ENCODE measurements at places on chromosomes 2 and 18.

- no peak for DNase-seq
Measured at GRCh38 chr18:4299395-4299794, 155.7 kb downstream of the DLGAP1 start.

DNA sequence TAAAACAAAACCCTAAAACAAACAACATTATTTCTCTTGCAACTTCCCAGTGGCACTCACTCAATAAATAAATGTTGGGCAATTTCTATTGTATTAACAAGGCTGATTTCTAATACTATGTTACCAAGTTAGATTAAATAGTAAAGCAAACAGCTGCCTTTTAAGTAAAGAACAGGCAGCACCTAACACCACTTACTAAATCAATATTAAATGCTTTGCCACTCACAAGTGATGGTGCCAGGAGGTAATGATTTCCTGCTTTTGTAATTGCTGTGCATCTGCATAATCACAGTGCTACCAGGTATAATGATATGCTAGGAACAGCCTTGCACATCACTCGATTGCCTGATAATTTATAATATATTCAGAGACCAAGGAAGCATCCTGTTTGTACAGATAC is 276.5 kb downstream of the NBAS start:
- DNase-seq = no peak

DNA sequence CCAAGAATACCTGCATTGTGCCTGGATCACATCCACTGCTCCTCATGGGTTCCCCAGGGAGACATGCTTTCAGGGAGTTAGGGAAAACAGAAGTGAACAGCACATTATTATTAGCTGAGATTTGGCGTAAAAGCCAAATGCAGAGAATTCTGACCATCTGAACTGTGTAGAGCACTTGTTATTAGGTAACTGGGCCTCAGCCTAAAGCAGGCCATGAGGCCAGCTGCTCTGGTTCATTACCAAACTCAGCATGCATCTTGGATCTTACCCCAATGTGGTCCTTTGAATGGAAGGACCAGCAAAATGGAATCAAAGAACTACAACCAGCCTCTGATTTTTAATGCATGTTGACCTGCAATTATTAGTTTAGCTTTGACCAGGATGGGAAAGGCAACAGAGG is 322.3 kb downstream of the KCNS3 start:
- DNase-seq = no peak

DNA sequence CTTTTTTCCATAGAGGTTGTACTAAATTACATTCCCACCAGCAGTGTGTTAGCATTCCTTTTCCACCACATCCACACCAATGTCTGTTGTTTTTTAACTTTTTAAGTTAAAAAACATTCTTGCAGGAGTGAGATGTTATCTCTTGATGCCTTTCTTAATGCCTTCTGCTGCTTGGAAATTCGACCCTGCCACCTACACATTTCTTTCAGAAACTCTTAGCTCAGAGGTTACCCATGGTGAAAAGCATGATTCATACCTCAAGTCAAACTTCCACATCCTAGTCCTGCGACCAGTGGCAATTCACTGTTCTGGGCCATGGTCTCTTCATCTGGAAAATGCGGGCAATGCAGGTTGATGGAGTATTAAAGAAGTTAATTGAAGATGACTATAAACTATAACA is 12.7 kb upstream of the HNMT start:
- DNase-seq = peak; percentile 77

DNA sequence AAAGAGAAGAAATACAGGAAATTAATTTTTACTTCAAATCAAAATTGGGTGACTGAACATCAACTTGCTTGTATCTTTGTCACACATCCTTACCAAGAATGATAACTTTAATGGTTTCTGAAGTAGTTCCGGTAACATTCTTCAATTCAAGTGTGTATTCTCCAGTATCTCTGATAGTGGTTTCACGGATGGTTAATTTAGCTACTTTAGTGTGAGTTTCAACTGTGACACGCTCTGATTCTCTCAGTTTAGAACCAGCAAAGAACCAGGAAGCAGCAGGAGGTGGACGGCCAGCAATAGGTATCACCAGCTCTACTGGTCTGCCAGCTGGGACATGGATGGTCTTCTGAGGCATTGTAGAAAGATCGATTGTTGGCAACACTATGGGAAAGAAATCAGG is 62.3 kb downstream of the PLEKHA3 start:
- DNase-seq = no peak

DNA sequence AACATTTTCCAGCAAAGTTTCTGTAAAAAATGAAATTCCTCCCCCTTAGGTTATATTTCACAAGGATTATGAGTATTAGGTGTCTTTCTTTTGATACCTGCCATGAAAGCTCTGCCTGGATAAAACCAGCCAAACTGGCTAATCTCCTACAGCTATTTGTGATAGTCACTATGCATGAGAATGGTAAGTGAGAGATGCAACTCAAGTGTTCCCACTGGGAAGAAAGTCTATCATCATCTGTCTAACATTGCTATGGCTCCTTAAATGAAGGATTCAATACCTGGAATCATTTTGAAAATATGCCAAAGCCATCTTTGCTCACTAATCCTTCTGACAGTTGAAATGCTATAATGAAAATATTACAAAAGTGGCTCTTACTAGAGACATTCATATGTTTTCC is 339.9 kb upstream of the LRRTM4 start:
- DNase-seq = no peak

DNA sequence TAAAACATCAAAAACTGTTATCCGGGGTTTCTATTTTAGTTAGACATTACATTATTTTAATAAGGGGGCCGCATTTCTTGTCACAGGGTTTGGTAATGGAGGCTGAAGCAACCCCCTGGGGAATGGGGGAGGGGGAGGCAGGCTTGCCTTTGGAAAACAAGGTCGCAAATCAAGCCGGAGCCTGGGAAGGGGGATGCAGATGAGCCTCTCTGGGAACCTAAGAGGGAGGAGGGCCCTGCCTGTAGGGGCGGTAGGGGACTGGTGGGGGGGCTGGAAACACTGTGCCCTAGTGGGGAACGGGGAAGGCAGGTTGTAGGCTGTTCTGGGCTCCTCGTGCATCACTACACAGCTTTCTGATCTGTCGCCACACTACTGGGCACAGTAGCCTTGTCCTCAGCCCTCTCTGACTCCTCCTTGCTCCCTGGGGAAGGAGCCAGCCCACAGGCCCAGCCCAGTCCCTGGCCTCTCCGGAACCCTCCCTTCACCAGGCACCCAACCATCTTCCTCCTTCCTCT is 170.2 kb upstream of the SMAD2 start:
- DNase-seq = no peak

GRCh38 chr2:232351686-232352510 is 26.7 kb upstream of the ALPP start:
- DNase-seq = no peak

DNA sequence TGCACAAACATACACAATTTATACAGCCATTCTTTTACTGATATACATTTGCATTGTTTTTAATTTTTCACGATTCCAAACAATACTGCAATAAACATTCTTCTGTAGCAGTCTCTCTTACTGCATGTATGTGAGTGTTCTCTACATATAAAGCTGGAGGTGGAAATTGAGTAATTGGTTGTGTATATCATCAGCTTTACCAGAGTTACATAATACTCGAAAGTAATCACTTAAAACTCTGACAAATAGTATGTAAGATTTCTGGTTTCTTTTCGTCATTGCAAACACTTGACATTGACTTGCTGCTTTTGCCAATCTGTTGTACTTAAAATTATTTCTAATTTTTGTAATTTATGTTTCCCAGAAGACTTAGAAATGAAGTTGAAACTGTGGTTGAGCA is 110.2 kb downstream of the TDRD15 start:
- no peak for DNase-seq

GRCh38 chr2:132955871-132956615 is 286.0 kb upstream of the LYPD1 start:
- DNase-seq = no peak

GRCh38 chr2:100413571-100413970 is 3.9 kb downstream of the CHST10 start:
- no peak for DNase-seq

DNA sequence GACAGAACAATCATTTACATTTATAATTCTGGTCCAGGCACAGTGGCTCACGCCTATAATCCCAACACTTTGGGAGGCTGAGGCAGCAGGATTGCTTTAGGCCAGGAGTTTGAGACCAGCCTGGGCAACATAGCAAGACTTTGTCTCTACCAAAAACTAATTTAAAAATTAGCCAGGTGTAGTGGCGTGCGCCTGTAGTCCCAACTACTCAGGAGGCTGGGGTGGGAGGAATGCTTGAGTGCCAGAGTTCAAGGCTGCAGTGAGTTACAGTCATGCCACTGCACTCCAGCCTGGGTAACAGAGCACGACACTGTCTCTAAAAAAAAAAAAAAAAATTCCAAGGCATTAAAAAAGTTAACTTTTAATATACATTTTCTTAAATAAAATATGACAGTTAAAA is 88.1 kb downstream of the PLEKHM3 start:
- no peak for DNase-seq

- DNase-seq = peak; percentile 34
Measured at GRCh38 chr2:173874894-173875237, 90.3 kb downstream of the SP3 start.

DNA sequence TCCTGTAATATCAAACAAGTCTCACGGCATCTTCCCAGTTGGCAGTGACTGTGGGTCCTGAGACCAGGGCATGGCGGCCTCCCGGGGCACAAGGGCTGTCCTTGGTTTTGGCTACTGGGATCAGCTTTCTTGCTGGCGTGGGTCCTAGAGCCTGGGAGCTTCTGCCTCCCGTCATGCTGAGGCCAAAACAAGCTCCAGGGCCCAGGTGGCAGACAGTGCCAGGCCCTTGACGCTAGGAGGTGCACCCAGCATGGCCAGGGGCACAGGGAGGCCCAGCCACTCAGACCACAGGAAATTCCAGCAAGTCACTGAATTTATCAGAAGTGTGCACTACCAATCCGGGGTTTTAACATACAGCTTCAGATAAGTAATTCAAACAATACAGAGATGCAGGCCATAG is 184.7 kb downstream of the EIPR1 start:
- DNase-seq = no peak

- DNase-seq = no peak
Measured at GRCh38 chr18:57801761-57802212, 1.3 kb downstream of the ATP8B1 start.

DNA sequence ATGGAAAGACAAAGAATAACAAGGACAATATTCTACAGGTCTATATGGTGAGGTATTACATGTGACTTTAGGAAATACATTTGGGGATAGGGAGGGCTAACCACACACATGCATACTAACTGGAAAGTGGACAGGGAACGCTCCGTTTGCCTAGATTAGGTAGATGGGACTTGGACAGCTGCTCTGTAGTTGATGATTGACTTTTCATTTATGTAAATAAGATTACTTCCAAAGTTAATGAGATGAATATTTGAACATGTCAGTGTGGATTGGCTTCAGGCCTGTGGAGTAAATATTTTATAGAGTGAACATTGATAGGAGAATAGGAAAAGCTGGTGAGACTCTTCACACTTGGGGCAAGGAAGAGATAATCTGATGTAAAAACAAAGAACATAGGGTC is 142.0 kb downstream of the NCK2 start:
- DNase-seq = no peak

Data from islet precursor cell (in vitro differentiated cells).